Cortex of kidney (tissue), 1 donor: ENCODE measurements at places on chromosomes 1 and 21.

DNA sequence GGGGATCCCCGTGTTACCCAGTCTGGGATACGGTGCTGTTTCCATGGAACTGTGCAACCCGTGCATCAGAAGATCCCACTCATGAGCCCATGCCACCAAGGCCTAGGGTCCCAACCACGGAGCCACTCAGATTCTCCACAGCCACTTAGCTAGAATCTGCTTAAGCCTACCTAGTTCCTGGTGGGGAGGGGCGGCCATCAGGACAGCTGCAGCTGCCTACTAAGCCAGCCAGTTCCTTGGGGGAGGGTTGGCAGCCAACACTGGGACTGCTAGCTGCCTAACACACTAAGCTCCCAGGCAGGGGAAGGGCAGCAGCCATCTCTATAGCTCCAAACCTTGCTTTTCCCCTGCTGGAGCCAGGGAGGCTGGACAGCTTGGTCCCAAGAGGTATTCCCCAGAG lies 549.2 kb upstream of the BRINP3 start:
- DNase-seq: no peak

- no peak for DNase-seq
Observed at GRCh38 chr1:226486161-226486560, 62.4 kb upstream of the STUM start.

GRCh38 chr1:41021526-41022308 lies at the start of gene SLFNL1:
TSS of gene SLFNL1 (minus strand) at chr1:41021725. CDS start at chr1:41020660, 1,065 bp downstream.
- DNase-seq: no peak

GRCh38 chr1:214491468-214492146 lies 59.8 kb downstream of the PTPN14 start:
- no peak for DNase-seq

- no peak for DNase-seq
Observed at GRCh38 chr1:107018445-107018844, 38.0 kb upstream of the PRMT6 start.

DNA sequence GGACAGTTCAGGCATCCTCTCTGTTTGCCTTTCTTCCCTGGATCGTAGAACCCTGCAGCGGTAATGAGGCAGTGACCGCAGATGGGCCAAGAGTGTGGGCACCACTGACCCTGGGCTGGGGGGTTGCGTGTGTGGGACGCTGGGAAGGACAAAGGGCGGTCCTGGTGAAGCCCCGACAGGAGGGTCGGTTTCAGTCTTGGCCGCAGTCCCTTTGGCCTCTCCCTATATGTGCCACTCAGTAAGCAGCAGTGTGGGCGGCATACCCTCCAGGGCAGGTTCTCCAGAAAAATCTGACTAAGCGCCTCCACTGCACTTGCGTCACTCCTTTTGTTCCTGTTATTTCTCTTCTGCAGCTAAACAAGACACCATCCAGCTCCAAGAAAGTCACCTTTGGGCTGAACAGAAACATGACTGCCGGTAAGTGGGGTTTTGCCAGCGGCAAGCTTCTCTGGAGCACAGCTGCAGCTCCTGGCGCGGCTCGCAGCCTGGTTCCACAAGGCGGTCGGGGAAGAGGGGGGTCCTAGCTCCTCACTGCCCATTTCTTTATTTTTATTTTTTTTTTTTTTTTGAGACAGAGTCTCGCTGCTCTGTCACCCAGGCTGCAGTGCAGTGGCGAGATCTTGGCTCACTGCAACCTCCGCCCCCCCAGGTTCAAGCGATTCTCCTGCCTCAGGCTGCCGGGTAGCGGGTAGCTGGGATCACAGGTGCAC lies 27.7 kb upstream of the PDXK start:
- no peak for DNase-seq

- no peak for DNase-seq
Observed at GRCh38 chr1:226653311-226653921, 85.7 kb downstream of the ITPKB start.

GRCh38 chr1:168371477-168371876 lies 90.8 kb downstream of the TBX19 start:
- DNase-seq: no peak

GRCh38 chr1:25922971-25923552 lies 16.8 kb upstream of the STMN1 start:
- no peak for DNase-seq

GRCh38 chr1:151513626-151514121 lies 2.5 kb downstream of the CGN start:
- no peak for DNase-seq

GRCh38 chr1:154837672-154838171 lies 32.4 kb downstream of the KCNN3 start:
- DNase-seq: no peak

GRCh38 chr1:64171246-64171645 lies 32.2 kb upstream of the UBE2U start:
- no peak for DNase-seq

GRCh38 chr1:201647094-201647493 lies 108.2 kb downstream of the NAV1 start:
- no peak for DNase-seq

- DNase-seq: no peak
Observed at GRCh38 chr1:56375326-56375804, 204.0 kb downstream of the PLPP3 start.

- no peak for DNase-seq
Observed at GRCh38 chr1:18954270-18955071, 2.0 kb downstream of the IFFO2 start.

DNA sequence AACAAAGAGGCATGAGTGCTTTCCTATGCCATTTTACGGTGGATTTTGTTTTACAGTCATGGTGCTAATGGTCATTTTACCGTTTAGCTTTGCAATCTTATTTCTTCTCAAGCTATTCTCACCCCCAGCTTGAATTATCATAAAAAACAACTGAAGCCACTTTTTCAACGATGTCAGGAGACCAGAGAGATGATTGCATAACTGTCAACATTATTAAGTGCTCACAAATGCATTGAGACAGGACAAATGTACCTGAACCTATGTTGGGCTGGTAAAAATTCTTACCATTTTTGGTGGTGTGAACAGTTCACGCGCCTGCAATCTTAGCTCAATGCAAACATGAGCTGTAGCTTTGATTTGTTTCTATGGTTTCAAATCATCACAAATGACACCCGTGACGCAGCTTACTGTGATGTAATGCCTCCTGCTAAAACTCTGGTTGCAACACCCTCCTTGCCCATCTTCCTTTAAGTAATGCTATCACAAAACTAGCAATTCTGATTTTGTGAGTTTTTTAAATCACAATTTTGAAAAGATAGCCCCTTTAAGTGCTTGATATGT lies 104.4 kb downstream of the UCHL5 start:
- no peak for DNase-seq

DNA sequence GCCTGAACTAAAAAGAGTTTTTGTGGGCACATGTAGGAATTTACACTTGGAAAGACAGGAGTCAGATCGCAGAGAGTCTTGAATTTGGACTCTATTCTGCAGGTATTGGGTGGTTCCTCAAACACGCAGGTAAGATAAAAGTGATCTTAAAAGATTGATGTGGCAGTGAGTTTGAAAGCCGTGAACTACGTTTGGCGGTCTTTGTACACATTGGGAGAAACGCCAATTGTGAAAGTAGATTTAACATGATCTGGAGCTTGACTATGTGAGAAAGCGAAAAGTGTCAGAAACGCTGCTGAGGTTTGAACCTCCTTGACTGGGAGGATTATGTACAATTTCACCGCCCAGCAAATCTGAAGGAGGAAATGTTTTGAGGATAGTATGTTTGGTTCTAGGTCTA lies 1.5 kb upstream of the PPP2R5A start:
- DNase-seq: no peak

DNA sequence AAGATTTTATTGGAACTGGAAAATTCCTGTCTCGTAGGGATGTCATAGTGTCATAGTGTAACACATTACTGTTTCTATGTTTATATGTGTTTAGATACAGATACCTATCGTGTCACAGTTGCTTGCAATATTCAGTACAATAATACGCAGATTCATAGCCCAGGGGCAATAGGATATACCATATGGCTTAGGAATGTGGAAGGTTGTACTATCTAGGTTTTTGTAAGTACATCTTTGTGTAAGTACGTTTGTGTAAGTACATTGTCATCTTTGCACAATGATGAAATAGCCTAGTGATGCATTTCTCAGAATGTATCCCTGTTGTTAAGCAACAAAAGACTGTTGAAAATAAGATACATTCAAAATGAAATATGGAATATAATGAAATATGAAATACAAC lies 68.9 kb downstream of the CAMTA1 start:
- no peak for DNase-seq

DNA sequence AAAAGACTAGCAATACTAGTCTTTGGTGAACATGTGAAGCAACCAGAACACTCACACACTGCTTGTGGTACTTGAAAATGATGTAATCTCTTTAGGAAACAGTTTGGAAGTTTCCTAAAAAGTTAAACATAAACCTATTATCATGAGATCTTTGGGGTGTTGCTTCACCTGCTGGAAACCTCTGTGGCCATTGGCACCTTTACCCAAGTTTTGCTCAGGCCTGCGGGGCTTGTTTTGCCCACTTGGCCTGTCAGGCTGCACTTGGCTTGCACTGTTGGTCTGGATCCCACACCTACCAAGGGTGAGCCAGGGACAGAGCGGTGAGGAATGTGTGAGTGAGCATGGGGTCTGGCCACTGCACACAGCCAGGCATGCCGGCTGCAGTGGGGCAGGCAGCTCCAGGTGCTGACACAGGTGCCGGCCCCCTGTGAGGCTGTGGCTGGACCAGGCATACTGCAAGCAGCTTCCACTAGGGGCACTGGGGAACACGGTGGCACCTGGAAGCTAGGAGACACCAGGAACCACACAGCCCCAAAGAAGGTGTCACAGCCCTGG lies 14.4 kb upstream of the FNBP1L start:
- no peak for DNase-seq
